ENCODE measurements at places on chromosomes 1 and 21.
A peak's percentile ranks its signal among the peaks of the same experiment; 100 is the strongest.

- DNase-seq: no peak
Observed at GRCh38 chr1:50208315-50208714, 99.6 kb downstream of the ELAVL4 start.

GRCh38 chr1:76501586-76502219 is 365.6 kb upstream of the ST6GALNAC5 start:
- DNase-seq: peak; percentile 53

DNA sequence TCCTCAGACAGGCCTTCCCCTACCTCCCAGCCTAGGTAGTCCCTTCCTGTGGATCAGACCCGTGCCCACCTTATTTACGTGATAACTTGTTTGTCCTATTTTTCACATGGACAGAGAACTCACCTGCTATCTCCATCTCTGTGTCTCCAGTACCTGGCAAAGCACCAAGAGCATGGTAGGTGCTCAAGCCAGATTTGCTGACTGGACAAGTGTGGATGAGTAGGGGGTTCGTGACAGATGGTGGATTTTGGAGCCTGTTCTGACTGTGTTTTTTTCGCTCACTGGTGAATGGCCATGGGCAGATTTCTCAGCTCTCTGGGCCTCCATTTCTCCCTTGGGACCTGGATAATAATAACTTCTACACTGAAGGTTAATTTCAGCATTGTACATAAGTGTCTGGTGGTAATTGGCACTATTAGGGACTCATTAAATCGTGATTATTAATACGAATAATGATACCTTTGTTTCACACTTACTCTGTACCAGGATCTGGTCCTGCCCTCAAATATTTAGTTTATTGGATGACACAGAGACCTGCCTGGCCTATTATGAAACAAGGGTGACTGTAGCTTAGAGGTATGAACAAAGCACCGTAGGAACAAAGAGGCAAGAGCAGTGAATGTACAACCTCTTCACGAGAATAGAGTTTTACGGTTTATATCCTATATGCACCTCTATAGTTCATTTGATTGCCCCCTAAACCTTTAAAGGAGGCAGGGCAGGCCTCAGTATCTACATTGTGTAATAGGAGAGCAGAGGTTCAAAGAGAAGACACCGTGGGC is 24.5 kb upstream of the SLC26A9 start:
- no peak for DNase-seq

- DNase-seq: no peak
Observed at GRCh38 chr1:57897581-57897980, 473.7 kb upstream of the DAB1 start.

- no peak for DNase-seq
Observed at GRCh38 chr1:113219377-113219776, 146.4 kb downstream of the LRIG2 start.

- DNase-seq: no peak
Observed at GRCh38 chr1:39384305-39384704, 107.1 kb upstream of the BMP8A start.

DNA sequence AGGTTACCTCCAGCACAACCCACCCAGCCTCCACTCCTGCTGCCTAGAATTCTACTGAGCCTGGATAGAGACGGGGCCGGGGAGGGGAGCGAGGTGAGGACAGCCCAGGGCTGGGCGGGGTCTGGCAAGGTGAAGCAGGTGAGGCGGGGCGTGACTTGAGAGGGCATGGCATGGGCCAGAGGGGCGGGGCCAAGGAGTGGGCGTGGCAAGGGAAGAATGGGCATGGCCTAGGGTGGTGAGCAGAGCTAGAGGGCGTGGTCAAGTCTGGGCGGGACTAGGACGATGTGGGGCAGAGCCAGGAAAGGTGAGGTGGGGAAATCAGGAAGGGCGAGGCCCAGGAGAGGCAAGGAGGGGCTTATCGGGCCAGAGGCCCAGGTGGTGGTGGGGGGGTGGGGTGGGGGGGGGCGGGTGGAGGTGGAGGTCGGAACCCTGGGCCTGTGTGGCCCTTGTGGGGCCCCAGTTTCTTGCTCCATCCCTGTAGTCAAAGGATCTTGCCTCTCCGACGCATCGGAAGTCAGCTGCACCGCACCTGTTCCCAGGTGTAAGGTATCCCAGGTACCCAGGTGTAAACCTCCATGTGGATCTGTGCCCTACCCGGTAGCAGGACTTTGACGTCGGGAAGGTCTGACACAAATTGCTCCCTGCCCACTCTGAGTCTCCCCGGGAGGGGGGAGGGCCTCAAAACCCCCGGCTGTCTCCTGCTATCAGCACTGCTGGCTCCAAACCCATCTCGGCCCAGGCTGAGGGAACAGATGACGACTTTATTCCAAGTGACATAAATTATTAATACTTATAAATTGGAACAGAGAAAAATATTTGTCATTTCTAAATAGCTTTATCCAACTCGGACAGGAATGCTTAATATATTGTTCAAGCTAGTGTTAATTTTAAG is 32.9 kb upstream of the UTS2 start:
- no peak for DNase-seq

- DNase-seq: no peak
Observed at GRCh38 chr1:53959664-53960250, 13.6 kb downstream of the LRRC42 start.

DNA sequence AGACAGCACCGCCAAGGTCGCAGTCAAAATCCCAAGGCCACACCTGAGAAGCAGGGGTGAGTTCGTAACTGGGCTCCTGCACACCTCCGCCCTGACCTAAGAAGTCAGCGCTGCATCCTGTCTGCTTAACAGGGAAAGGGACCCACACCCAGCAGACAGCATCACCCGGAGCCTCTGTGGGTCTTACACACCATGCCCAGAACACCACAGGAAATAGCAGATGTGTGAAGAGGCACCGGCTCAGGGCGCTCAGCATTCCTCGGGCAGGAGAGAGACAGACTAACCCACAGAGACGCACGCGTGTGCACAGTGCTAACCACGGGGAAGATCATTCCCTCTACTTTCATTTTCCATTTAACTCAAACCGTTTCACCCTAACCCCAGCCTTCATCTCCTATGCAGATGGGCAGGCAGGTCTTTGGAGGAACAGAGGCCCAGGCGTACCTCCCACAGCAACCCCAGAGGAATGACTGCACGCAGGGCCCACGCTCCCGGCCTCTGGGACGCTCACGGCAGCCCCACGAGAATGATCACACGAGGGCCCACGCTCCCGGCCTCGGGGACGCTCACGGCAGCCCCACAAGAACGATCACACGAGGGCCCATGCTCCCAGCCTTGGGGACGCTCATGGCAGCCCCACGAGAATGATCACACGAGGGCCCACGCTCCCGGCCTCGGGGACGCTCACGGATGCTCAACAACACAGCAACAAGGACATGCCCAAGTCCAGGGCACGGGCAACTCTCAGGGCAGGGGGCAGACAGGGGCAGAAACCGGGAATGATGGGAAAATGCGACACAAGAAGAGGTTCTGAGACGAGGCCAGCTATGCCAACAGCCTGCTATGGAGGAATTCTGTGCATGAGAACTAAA is 20.9 kb downstream of the POFUT2 start:
- DNase-seq: no peak

GRCh38 chr1:41221995-41222394 is 20.1 kb downstream of the SCMH1 start:
- no peak for DNase-seq

DNA sequence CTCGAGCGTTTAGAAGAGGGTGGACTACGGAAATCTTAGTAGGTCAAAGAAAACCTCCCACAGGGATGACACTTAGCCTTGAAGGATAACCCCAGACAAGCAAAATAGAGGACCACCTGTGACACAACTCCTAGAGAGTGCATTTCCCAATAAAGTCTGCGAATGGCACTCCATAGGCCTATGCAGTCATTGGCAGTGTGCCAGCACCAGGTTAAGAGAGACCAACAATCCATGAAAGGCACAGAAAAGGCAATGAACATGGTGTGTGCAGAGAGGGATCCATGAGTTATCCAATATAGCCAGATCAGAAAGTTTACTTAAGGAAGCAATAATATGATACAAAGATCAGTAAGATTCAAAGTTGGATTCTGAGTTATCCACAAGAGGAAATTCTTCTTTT is 45.2 kb upstream of the FMO2 start:
- no peak for DNase-seq

GRCh38 chr1:160360227-160360695 is 6.6 kb upstream of the NHLH1 start:
- no peak for DNase-seq

GRCh38 chr1:210232511-210233215 is at the start of gene SERTAD4:
TSS of gene SERTAD4 (plus strand) at chr1:210232796. CDS start at chr1:210237961, 5,165 bp downstream.
- DNase-seq: no peak

DNA sequence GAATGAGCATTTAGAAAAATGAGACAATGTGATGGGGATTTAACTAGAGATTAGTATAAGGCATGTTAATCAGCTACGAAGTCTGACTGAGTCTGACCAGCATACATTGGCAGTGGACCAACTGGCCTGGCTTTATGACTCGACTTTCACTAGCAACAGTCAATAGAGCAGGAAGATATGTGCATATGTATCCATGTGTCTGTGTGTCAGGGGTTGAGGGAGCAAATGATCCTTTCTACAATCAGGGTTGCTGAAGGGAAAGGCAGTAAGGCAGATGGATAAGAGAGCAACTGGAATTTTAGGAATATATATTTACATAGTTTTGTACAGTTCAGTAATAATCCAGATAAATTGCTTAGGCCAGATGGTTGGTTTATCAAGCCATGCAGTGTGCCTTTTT is 645.6 kb downstream of the PLA2G4A start:
- no peak for DNase-seq

GRCh38 chr1:208850442-208850841 is 606.3 kb upstream of the PLXNA2 start:
- no peak for DNase-seq

DNA sequence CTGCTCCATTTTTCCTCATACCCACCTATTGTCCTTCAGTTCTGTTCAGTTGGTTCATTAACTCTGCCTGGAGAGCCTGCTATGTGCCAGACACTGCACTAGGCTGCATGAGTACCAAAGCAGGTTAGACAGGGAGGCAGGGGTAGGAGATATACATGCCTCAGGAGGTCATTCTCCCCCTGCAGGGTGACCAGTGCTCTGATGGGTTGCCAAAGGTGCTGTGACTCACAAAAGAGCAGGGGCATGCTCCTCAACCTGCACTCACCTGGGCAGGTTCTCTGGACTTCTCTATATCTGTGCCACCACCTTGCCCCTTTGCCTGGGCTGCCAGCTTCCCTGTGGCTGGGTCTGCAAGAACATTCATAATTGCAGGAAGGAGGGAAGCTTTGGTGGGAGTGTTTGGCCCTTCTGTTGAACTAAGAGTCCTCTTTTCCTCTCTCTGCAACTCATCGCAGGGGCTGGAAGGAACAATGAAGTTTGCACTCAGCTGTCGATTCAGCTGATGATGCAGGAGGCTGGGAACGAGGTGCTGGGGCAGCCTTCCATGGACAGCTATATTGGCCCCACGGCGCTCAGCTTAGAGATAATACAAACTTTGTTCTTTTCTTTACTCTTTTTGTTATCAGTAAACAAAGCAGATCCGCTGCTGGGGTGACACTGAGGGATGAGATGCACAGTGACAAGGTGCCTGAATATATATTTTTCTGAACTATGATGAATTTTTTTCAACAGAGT is 356.4 kb upstream of the PLXNA2 start:
- no peak for DNase-seq

DNA sequence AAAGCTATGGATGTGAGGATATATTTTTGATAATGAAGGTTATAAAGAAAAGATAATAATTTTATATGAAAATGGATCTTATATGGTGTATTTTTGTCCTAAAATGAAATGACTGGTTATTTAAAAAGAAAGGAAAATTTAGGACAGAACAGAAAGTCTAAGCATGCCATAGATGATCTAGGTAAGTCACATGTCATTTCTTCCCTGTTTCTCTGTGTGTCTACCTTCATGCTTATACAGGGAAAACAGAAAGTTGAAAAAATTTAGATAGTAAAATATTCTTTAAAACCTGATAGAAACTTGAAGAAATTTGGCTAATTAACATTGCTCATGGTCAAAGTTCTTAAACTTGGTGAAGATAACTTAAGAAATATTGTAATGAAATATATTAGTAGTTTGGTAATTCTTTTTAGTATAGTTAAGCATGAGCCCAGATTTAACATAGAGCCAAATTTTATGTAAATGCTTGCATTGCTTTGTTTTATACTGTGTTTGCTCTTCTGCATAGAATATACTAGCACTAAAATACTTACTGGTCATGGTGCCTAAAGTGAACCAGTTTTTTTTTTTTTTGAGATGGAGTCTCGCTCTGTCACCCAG is 12.4 kb upstream of the GBP4 start:
- no peak for DNase-seq

DNA sequence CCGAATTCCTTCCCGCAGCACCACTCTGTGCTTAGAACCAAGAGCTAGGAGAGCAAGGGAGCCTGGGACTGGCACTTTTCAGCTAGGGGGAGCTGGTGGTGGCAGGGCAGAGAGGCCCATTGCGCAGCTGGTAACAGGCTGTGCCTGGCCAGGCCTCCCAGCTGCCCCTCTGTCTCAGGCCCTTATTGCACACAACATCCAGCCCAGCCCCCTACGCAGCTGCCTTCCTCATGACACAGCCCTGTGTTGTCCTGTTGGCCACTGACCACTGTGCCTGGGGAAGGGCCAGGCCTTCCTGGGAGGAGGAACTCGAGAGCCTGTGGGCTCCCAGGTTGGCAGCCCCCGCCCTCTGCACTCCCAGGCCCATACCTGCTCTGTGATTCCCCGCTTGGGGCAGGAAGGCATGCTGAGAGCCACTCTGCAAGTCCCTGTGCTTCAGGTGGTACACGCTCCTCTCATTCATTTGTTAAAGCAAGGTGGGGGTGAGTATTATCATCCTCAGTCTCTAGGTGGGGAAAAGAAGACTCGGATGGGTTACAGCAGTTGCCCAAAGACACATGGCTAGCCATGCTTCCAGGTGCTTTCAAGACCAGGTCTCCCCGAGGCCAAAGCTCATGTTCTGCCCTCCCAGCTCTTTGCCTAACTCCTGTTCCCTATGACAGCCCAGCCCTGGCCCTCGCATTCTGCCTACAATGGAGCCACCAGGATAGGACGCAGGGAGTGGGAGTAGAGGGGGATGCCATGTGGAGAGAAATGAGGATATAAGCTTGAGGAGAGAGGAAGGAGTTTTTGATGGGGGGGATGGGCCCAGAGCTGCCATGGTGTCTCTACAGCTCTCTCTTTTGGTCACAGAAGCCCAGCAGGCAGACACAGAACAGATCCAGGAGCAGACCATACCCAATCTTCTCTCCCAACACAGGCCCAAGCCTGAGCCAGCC is 81.8 kb downstream of the TMEM53 start:
- no peak for DNase-seq

DNA sequence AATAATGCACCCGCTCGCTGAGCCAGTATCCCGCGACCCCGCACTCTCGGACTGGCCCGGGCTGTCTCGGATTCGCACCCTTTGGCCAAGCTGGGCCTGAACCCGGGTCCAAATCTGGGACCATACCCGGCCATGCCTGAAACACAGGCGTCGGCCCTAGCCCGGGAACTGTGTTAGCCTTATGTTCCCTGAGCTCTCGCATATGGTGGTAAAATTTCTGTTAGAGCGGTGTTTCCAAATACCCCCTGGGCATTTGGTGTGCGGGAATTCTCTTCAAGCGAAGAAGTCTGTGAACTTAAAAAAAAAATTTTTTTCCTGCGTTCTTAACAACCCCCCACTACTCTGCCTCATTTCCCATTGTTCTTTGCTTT is 3.1 kb downstream of the RNF220 start:
- no peak for DNase-seq

GRCh38 chr1:203405703-203406438 is 54.9 kb upstream of the FMOD start:
- DNase-seq: no peak

GRCh38 chr1:39230261-39231190 is 26.0 kb downstream of the MACF1 start:
- DNase-seq: peak; percentile 32

GRCh38 chr21:43697758-43698643 is 20.9 kb upstream of the PDXK start:
- no peak for DNase-seq
